ENCODE measurements at places on chromosomes 7 and 10.

GRCh38 chr10:103500481-103500880 is 7.0 kb downstream of the NEURL1 start:
- DNase-seq = no peak

GRCh38 chr10:135601-136464 is 578 bp downstream of the ZMYND11 start:
- peak; percentile 67 for DNase-seq

- no peak for DNase-seq
Observed at GRCh38 chr7:26097837-26098668, 53.9 kb upstream of the NFE2L3 start.

DNA sequence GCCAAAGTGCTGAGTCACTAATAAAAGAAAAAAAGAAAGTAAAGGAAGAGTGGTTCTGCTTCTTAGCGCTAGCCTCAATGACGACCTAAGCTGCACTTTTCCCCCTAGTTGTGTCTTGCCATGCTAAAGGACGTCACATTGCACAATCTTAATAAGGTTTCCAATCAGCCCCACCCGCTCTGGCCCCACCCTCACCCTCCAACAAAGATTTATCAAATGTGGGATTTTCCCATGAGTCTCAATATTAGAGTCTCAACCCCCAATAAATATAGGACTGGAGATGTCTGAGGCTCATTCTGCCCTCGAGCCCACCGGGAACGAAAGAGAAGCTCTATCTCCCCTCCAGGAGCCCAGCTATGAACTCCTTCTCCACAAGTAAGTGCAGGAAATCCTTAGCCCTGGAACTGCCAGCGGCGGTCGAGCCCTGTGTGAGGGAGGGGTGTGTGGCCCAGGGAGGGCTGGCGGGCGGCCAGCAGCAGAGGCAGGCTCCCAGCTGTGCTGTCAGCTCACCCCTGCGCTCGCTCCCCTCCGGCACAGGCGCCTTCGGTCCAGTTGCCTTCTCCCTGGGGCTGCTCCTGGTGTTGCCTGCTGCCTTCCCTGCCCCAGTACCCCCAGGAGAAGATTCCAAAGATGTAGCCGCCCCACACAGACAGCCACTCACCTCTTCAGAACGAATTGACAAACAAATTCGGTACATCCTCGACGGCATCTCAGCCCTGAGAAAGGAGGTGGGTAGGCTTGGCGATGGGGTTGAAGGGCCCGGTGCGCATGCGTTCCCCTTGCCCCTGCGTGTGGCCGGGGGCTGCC is at the start of gene IL6:
Gene IL6, plus strand, starts transcription at position 294 of the 807 bp plus-strand sequence. Its CDS starts 63 bp downstream, at position 357.
- DNase-seq = peak; percentile 54

DNA sequence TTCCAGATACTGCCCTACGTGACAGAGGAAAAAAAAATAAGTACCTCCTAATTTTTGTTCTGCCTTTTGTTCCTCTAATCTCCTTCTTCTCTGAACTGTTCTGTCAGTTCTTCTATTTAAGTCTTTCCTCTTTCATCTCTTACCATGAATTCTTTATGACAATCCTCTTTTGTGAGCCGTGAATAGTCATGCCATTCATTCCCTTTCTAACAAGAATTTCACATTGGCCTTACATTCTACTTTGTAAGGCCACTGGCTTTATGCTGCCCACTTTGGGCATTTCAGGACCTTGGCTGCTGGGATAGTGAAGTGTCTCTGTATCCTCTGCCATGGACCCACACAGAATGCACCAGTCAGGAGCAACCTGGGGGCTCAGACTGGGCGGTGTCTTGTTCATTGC is 52.9 kb downstream of the ATOH7 start:
- DNase-seq = no peak
